PC-9 (cell line): ENCODE measurements at places on chromosomes 7 and 10. TPM values are rescaled to one million over a fixed set of nuclear protein-coding genes. Genes with fewer than 3 reads are reported as not detected.
A peak's percentile ranks its signal among the peaks of the same experiment; 100 is the strongest.

Gene TDRD1
- total RNA-seq, result not detected in 2 replicates

Gene CPXM2
- total RNA-seq, result not detected in 2 replicates

GRCh38 chr10:3805791-3806461 is 20.9 kb upstream of the KLF6 start:
- peak; percentile 79 for DNase-seq

GRCh38 chr10:100183481-100183880 is 2.3 kb downstream of the ERLIN1 start:
- DNase-seq, result peak; percentile 94

DNA sequence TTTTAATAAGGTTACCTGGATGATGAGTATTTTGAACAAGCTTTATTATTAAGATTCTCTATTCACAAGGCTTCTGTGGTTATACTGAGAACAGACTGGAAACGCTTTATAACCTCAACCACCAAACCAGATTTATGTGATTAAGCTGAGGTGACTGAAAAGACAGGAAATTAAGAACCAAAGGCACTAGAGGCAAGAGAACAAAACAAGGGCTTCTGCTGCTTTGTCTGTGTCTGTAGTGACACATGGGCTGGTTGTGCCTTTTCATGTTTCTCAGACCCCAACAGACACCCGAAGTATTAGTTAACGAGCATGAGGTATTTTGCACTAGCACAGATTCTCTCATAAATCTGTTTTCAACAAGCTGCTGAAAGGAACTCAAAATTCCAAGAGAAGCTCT is 64.4 kb downstream of the RAPGEF5 start:
- no peak for DNase-seq

- DNase-seq, result peak; percentile 61
These were observed 18.2 kb downstream of the DNAJC12 start for GRCh38 chr10:67819768-67820204.

DNA sequence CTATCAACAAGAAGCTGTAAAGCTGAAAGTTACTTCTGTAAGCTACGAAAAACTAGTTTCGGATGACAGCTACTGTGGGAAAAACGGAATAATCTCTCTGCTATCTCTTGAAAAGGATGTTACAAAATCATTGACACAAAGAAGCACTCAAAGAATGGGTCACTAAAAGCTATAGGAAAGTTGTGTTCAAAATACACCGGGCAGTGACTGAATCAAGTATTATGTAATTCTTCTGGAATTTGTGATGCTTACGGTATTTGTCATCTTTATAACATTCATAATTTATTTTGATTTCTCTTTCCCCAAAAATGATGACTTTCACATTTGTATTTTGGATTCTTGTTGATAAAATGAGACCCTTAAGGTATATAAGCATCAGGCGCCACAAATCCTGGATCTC is 112.1 kb upstream of the KLF6 start:
- no peak for DNase-seq

- no peak for DNase-seq
These were observed 22.3 kb downstream of the ZNF783 start for GRCh38 chr7:149284343-149284742.

GRCh38 chr7:46291050-46291438 is 370.0 kb upstream of the IGFBP3 start:
- DNase-seq, result peak; percentile 83

DNA sequence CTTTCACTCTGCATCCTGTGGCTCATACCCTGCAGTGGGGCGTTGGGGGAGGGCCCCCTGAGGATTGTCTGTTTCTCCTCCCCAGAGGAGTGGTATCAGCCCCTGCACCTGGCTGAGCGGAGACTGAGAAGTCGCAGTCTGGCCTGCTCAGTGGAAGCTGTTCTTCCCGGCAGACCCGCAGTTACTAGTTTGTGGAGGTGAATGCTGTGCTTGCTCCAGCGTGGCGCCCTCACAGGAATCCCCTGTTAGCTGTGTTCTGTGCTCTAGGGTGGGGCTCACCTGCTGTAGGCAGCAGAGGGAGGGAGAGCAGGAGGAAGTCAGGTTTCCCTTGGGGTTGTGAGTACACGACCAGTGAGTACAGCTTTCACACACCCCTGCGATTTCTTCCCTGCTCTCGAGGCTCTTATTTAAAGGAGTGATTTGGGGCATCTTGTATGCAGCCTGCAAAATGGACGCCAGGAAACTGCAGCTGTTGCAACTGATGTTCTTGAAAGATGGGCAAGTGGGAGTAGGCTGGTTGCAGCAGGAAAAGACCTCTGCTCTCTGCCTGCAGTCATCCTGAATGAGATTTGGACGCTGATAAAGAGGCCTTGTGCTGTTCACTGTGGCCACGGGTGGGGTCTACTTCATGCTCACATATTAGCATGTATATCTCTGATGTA is 66.4 kb downstream of the HK1 start:
- DNase-seq, result no peak
